EL (cell line): ENCODE measurements at places on chromosomes 12 and 14.

GRCh38 chr12:72281126-72281525, 9.0 kb downstream of the TRHDE start:
- DNase-seq: peak; percentile 82

- DNase-seq: no peak
Observed at GRCh38 chr12:71878208-71878607, 38.6 kb downstream of the TBC1D15 start.

DNA sequence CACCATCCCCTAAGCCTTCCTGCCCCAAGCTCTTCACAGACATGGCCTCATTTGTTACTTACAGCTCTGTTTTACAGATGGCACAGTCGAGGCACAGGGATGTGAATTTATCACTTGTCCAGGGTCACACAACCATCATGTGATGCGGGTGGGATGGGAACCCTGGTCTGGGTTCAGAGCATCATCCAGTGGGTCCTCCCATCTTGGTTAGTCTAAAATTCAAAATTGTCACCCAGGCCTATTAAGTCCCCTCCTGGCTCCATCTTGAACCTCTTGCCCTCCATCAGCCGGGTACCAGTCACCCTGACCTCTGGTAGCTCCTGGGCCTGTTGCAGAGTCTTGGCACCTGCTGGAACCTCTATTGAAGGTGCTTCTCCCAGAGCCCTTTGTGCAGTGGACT, 52.9 kb downstream of the ACACB start:
- DNase-seq: no peak

GRCh38 chr12:92393504-92393903, 247.9 kb upstream of the BTG1 start:
- no peak for DNase-seq

DNA sequence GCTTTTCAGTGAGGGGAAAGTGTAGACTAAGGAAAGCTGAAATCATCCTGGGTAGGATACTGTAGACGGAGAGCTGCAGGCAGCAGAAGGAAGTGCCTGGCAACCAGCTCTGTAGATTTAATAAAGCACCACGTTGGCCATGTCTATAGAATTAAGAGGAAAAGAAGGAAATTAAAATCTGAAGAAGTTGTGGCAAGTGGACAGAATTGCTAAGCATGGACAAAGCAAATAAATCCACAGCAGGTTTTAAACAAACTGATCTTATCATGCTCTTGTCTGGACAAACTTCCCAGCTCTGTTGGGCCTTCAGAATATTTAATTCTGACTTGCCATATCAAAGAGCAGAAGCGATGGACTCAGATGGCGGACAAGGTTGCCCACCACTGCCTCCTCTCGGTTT, 27.2 kb upstream of the EVL start:
- DNase-seq: no peak

DNA sequence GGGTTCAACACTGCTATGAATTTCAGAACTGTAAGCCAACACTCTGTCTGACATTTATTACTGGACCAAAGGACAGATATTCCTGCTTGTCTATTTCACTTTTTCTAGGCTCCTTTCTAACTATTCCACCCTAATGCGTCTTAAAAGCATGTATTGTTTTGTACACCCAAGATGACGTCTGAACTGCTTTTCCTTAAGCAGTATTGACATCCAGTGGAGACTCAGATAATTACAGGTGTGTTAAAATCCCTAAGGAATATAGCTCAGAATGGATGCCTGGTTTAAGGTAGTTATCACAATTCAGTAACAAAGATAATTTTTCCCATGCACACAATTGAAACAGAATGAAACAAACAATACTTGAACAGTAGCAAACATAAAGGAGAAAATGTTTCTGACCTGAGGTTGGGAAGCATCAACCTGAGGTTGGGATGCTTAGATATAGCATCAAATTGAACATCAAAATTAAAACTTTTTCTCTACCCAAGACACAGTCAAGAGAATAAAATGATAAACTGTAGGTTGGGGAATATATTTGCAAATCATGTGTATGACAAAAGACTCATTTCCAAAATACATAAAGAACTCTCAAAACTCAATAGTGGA, 93.7 kb upstream of the PTPRR start:
- DNase-seq: no peak

- DNase-seq: peak; percentile 26
Observed at GRCh38 chr14:37036669-37037341, 135.6 kb downstream of the SLC25A21 start.

- peak; percentile 93 for DNase-seq
Observed at GRCh38 chr14:54686219-54686870, 119.4 kb downstream of the SAMD4A start.

- no peak for DNase-seq
Observed at GRCh38 chr12:98513379-98514322, 1.7 kb upstream of the TMPO start.

DNA sequence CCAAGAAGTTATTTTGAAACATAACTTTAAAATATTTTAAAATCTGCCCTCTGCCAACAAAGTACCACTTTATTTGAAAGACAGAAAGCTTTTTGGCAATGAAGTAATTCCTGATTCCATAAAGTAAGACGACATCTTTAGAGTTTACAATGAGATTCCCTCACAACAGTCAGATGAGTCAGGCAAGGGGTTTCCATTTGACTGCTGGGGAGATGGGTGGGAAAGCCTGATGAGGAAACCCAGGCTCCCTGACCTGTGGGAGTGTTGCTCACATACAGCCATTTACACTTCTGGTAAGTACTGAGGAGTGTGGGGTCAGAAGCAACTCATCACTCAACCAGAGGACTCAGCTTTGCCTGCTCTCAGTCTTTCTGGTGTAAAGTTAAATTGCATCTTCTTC, 10.2 kb downstream of the KITLG start:
- DNase-seq: peak; percentile 64

GRCh38 chr14:58747181-58747580, 109.4 kb downstream of the DACT1 start:
- DNase-seq: peak; percentile 74

GRCh38 chr12:104569346-104570173, 112.8 kb downstream of the CHST11 start:
- DNase-seq: no peak

DNA sequence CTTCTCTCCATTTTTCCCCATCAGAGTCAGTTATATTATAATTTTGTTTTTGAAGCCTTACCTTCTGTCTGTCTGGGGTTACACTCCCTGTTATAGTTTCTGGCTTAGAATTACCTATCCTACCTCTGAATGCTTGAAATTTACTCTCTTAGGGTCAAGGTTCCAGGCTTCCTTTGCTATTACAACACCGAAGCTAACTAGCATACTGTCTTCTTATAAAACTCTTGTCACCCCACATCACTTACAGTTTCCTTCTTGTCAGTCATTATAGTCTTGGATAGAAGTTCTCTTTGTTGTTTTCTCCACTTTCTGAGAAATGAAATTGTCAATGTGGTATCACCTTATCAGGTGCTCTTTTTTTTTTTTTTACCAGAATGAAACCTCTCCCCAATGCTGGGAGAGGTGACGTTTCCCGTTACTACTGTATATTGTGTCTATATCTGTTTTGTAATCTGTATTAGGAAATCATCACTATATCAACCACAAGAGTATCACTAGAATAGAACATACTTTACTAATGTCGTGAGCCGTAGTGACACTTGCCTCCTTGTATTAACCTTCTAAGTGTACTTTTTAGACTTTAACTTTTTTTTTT, 69.2 kb upstream of the PSMA6 start:
- no peak for DNase-seq

DNA sequence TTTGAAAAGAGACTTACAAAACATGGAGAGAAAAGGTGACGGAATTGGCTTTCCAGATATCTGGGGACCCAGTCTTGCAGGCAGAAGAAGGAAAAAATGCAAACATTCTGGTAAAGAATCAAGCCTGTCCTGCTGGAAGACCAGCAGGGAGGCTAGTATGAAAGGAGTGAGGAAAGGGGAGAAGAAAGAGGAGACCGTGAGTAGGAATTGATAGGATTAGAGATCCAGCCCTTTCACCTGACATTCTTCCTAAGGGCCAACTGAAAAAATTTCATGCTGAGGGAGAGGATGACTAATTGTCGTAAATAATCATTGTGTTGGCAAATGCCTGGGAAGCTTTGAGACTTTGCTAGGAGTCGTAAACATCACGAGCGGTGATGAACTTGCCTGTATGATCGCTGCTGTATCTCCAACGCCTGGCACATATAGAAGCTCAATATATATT, 12.1 kb downstream of the BHLHE41 start:
- peak; percentile 15 for DNase-seq

DNA sequence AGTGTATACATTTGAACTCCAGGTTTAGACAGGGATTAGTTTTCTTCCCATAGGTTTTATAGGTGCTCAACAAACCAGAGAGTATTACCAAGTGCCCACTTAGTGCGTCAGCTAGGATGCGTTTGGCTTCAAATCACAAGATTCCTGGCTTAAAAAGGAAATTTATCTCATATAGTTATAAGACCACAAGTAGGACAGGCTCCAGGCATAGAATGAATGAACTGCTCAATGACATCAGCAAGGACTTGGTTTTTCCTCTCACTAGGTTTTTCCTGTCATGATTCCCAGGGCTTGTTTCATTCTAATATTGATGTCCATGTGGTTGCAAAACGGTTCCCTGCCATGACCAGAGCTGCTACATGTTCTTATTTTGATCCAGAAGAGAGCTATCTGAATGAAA, 6.1 kb upstream of the IRAK3 start:
- DNase-seq: no peak

- DNase-seq: peak; percentile 13
Observed at GRCh38 chr12:16348435-16349130, 1.1 kb downstream of the MGST1 start.

DNA sequence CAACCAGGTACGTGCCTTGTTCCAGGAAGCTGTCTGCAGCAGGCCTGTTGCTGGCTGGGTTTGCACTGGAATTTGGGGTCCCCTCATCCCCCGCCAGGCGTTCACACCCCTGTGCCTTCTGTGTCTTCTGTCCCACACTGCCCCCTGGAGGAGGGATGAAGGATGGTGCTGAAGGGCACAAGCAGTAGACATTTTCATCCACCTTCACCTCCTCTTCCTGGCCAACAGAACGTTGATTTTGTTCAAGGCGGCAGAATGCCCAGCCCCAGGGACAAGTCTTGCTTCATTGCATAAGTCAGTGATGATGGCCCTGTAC, 122.1 kb downstream of the CALM1 start:
- peak; percentile 36 for DNase-seq

DNA sequence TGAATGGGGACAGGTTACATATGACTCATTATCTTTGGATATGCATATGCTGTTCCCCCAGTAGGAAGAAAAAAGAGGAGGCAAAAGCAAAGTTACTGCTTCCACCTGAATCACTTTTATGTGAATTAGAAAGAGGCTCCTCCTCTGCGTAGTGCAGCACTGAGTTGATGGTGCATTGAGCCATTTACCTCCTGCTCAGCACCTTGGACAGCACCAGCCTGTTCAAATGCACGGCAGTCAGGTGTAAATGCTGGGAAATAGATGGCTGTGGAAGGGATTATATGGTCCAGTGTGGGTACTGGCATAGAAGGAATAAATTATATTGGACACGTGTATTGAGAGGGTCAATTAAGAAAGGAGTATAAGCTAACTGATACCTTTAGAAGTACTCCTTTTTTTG, 541.9 kb upstream of the SEL1L start:
- no peak for DNase-seq

DNA sequence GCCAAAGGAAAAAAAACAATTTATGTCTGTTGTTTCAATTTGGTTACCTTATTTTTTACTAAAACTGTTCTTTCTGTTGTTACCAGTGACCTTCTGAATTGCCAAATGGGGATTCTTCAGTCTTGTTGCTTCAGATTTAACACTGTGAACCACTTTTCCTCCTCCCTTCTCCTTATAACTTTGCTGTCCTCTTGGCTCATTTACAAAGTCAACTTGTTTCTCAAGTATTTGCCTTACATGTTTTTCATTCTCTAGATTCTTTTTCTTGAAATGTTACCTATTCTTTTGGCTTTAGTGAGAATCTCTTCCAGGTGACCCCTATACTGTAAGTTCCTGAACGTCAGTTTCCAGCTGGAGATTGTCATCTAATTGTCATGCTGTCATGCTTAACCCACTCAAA, 19.4 kb downstream of the FUT8 start:
- DNase-seq: no peak

GRCh38 chr14:101056446-101056845, 152.9 kb upstream of the RTL1 start:
- no peak for DNase-seq

- DNase-seq: no peak
Observed at GRCh38 chr14:64732536-64733120, 28.4 kb downstream of the PLEKHG3 start.

GRCh38 chr12:103547929-103548328, 39.1 kb upstream of the STAB2 start:
- no peak for DNase-seq

DNA sequence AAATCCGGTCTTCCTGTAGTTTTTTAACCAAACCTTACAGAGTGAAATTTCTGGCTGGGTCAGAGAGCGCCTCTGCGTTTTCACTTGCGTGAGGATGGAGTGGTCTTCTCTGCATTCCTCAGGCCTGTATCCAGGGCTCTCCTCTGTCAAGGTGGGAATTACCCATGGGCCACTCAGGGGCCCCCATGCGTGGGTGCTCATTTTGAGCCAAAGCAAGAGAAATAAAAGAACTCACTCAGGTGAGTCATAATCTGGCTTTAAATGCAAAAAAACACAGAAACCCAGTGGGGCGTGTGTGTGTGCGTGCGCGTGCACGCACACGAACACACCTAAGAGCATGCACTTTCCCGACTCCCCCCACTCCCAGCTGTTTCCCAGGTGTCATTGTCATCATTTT, 104.0 kb upstream of the PWP1 start:
- DNase-seq: no peak

DNA sequence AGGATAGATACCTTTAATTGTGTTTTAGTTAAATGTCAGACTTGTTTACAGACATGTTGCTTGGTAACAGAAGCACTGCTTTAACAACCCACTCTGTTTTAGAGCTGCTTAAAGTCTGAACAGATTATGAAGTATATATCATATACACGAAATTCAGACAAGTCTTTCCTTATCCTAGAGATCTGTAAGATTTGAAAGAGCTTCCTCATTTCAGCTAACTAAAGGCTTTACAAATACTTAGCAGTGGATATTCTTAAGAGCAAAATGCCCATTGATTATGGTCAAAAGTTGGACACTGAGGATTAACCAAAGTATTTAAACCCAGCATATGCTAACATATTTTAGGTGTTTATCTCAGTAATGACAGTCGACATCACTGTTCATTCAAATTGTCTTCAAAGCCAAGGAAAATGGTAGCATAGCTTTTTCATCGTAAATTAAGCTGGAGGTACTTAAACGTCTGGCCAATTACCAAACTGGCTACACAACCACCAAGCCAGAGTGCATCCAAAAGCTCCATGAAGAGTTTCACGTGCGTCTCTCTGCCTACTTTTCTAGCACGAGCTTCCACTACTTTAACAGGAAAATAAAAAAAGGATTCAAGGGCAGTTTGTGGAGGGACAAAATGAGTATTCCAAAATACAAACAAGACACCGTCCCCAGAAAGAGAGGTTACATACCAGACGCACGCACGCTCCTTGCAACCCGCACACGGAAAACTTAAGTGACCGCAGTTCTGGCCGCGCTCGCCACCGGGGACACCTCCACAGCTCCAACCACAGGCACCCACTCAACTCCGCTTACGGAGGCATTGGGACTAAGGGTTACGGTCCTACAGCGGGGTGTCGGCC, 565 bp downstream of the CEP83 start:
- DNase-seq: no peak

- no peak for DNase-seq
Observed at GRCh38 chr12:71335151-71335962, 104.2 kb upstream of the LGR5 start.
